ENCODE measurements at places on chromosomes 5 and 9.

GRCh38 chr5:56072863-56073766, 78.4 kb upstream of the IL6ST start:
- DNase-seq: no peak

GRCh38 chr5:179494774-179495526, 55.4 kb upstream of the RUFY1 start:
- DNase-seq: no peak

- DNase-seq: no peak
Observed at GRCh38 chr5:56535347-56535746, 280.0 kb upstream of the MAP3K1 start.

GRCh38 chr5:31604240-31604639, 34.7 kb upstream of the PDZD2 start:
- no peak for DNase-seq

- no peak for DNase-seq
Observed at GRCh38 chr9:22976454-22976853, 529.8 kb downstream of the DMRTA1 start.

GRCh38 chr5:80781356-80781755, 126.6 kb upstream of the DHFR start:
- DNase-seq: no peak

- no peak for DNase-seq
Observed at GRCh38 chr5:13179407-13180087, 764.9 kb downstream of the DNAH5 start.

GRCh38 chr5:14407051-14407450, 174.5 kb upstream of the OTULINL start:
- no peak for DNase-seq

- no peak for DNase-seq
Observed at GRCh38 chr9:75953218-75953617, 62.7 kb downstream of the PCSK5 start.

DNA sequence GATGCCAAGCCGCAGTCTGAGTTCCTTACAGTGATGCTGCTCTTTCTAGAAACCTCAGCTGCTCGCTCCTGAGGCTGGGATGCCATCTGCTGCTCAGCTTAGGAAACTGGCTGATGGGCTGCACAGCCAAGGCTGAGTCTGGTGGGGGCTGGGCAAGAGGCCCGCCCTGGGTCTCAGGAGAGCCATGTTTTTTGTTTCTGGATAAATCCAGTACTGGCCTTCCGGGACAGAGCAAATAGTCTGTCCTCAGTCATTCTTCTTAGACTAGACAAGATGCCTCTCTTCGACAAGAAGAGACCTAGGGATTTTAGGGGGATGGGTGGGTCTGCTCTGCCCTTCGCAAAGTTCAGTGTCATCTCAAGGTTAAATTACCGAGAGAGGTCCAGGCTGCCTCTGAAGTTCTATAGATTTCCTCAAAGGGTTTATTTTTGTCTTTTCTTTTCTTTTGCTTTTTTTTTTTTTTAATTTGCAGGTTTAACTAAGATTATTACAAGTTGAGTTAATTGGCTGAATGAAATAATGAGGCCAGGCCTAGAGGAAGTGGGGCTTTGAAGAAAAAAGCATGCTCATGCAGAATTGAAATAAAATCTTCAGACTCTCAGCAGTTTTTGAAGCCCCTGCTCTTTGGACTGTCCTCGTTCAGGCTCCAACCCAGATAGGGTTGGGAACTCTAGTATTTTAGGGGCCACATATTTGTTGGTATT, 30.6 kb upstream of the MATR3 start:
- peak; percentile 33 for DNase-seq

DNA sequence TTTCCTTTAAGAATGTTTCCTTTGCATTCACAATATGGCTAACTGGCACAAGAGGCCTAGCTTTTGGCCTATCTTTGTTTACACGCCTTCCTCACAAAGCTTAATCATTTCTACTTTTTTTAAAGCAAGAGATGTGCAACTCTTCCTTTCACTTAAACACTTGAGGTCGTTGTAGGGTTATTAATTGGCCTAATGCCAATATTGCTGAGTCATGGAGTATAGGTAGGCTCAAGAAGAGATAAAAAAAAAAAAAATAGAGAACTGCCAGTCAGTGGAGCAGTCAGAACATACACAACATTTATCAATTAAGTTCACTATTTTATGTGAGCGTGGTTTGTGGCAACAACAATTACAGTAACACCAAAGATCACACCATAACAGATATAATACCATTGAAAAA, 5.9 kb downstream of the FKBP15 start:
- DNase-seq: no peak

- DNase-seq: no peak
Observed at GRCh38 chr9:14014218-14014617, 299.7 kb downstream of the NFIB start.

DNA sequence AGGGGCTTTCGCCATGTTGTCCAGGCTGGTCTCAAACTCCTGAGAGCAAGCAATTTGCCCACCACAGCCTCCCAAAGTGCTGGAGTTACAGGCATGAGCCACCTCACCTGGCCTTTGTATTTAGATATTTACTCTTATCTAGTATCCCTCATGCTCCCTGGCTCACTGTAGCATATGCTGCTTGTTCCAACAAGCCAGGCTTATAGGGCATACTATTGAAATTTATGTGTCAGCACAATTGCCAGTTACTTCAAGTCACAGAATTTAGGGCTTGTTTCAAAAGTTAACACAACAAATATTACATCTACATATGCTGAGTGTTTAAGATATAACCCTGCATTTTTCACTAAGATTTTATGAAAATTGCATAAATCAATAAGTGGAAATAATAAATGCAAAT, 469.2 kb upstream of the ZNF608 start:
- DNase-seq: no peak

DNA sequence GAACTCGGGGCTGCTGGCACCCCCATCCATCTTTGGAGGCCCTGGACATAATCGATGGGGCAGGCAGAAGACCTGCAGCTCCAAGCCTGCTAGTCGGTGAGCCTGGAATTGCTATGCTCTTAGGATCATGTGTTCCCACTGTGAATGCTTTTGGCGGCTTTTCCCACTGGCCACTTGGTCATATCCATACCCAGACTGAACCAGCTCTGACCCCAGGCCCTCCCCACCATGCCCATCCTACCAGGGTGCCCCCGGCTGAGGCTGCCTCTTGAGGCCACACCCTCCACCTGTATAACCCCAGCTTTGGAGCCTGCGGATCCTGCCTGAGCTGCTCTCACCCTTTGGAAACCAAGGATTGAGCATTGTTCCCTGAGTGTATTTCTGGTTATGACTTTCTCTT, 113.5 kb downstream of the TENT4A start:
- DNase-seq: no peak

GRCh38 chr5:155276231-155276630, 262.7 kb downstream of the KIF4B start:
- no peak for DNase-seq

- no peak for DNase-seq
Observed at GRCh38 chr5:7331131-7331530, 64.8 kb upstream of the ADCY2 start.

DNA sequence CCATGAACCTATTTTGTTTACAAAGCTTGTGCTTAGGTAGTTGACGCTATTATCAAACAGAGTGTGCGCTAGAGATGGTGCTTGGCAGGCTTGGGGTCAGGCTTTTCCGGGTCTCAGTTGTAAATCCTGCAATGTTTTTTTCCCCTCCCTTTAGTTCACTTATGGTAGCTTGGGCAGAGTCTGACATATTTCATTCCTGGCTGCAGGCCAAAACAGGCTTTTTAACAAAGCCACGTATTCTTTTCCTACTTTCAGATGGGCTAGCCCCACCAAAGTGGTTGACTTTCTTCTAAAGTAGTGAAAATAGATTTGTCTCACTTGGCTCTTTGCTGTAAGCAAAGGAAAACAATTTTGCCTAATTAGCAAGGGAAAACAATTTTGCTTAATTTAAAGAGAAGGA, 58.0 kb upstream of the FBN2 start:
- no peak for DNase-seq

DNA sequence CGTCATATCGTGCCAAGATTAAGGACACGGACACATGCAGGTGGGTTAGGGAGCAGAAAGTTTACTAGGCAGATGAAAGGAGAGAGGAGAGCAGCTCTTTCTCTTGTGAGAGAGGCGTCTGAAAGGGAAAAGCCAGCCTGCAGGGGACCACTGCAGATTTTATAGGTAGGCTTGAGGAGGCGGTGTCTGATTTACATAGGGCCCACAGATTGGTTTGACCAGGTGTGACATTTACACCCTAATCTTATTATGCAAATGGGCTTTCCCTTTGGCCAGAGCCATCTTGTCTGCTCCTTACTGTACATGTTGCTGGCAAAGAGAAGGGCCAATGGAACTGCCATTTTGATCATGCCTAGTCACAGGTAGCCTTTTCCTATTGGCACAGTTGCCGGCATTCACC, 137.2 kb upstream of the TAF11L2 start:
- no peak for DNase-seq

DNA sequence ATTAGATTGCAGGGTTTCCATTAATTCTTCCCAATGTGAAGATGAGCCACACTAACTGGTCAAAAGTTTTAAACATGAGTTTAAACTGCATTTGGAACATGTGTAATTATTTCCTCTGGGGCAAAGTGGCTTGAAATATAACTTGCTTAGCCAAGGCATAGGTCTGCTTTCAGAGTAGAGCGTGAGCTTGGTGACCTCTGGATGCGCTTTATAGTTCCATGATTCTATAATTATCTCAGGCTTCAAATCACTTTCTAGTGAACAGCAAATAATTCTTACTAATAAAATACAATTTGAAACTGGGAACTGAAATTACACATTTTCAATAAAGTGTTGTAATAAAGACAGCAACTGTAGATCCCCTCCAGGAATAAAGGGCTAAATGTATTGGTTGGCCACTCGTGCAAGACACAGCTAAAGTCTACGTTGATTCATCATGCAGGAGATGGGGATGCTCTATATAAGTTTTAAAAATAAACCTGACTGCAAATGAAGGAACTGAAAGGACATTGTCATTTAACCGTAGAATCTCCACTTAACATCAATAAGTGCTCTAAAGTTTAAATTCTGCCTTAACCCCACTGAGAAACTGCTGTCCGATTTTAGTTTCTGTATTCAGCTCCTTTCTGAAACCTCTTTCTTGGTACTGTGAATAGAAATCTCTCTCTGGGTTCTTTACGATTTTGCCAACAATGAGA, 460.0 kb downstream of the PSAT1 start:
- no peak for DNase-seq

DNA sequence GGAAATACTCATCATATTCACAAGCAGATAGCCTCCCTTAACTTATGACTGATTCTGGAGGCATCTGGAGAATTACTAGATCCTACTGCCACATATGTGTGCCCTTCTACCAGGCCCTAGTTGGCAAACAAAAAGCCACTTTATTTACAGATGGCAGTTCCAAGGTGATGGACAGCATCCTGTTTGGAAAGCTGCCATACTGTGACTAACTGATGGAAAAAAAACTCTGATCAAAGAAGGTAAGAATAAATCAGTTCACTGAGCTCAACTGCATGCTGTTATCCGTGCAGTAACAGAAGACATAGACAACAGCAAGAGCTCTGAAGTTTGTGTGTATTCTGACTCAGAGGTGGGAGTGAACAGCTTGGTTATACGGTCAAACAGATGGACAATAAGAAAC, 279.8 kb upstream of the POU5F2 start:
- no peak for DNase-seq

GRCh38 chr5:6581559-6582426, 51.1 kb downstream of the NSUN2 start:
- no peak for DNase-seq

- DNase-seq: no peak
Observed at GRCh38 chr9:101047848-101048397, 19.4 kb downstream of the PLPPR1 start.

DNA sequence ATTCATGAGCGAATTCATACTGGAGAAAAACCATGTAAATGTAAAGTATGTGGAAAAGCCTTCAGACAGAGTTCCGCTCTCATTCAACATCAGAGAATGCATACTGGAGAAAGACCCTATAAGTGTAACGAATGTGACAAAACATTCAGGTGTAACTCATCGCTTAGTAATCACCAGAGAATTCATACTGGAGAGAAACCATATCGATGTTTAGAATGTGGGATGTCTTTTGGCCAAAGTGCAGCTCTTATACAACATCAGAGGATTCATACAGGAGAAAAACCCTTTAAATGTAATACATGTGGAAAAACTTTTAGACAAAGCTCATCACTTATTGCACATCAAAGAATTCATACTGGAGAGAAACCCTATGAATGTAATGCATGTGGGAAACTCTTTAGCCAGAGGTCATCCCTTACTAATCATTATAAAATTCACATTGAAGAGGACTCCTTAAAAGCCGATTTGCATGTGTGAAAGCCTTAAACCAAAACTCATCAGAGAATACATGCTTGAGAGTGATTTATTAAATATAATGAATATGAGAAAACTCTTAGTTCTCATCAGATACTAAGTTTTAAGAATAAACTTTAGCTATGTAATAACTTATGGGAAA, 11.8 kb upstream of the ZFP2 start:
- no peak for DNase-seq

GRCh38 chr9:110224583-110224982, 16.6 kb upstream of the C9orf152 start:
- no peak for DNase-seq

Measured in activated T-helper 9 cell treated with anti-CD3 and anti-CD28 coated beads, Interleukin-2, amount 50 U/mL, for 16 hours (primary cell).